Islet precursor cell (in vitro differentiated cells): ENCODE measurements at places on chromosomes 12 and 14.

DNA sequence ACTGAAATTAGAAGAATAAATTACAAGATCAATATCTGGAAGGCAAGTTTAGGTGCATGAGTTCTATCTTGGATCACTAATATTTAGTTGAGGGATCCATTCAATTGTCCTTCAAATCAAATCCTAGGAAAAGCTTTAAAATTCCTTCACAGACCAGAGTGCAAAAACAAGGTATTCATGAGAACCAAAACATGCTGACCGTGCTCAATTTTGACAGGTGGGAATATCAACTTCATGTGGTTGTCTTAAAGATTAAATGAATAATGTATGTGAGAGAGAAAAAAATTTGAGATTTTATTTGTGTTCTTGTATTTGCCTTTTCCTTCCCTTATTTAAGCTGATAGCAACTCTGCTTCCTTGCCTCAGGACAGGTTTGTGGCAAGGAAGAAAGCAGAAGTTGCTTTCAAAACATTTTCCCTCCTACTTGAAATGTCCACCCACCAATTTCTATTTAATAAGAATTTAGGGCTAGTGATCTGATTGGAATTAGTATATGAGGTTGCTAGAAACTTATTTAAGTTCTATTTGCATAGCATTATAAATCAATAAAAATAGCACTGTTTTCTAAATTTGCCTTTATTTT lies 4.9 kb upstream of the PPP1R12A start:
- DNase-seq, result no peak

GRCh38 chr12:121709478-121709961 lies 3.0 kb upstream of the TMEM120B start:
- DNase-seq, result peak; percentile 92

GRCh38 chr12:108576660-108577234 lies 14.4 kb downstream of the ISCU start:
- DNase-seq, result peak; percentile 38

GRCh38 chr12:49800421-49801140 lies 27.6 kb downstream of the NCKAP5L start:
- no peak for DNase-seq

DNA sequence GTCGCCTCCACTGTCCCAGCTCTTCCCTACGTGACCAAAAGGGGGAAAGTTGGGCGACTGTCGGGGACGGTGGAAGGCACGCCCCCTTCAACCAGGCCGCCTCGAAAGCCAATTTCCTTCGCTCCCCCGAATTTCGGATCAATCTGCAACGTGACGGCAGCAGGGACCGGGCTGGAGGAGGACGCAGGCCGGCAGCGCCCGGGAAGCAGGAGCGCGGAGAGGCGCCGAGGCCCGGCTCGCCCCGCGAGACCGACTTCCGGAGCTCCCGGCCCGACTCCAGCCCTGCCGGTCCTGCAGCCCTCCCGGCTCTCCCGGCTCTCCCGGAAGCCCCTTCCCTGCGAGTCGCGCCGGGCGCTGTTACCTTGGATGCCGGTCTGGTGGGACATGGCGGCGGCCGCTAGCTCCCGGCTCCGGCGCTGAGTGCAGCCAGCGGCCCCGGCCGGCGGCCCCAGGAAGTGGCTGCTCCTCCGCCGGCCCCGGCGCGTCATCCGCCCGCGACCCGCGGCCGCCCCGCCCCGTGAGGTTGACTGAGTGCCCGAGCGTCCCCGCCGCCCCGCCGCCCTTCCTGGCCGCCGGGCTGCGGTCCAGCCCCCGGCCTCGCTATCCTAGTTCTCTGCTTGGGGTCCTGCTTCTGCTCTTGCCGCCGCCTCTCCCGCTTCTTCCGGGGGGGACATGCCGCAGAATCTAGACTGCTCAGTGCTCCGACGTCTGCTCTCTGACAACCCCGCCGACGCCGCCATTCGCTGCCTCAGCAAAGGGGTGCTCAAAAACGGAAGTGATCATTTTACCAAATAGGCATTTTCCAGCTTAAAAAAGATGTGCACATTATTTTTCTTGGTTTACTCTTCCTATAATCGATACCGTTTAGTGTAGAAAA lies at the start of gene TWF1:
Gene TWF1 (minus strand): TSS at position 458 of the 877 bp plus-strand sequence. CDS start 72 bp downstream, at position 386.
- DNase-seq, result peak; percentile 96

DNA sequence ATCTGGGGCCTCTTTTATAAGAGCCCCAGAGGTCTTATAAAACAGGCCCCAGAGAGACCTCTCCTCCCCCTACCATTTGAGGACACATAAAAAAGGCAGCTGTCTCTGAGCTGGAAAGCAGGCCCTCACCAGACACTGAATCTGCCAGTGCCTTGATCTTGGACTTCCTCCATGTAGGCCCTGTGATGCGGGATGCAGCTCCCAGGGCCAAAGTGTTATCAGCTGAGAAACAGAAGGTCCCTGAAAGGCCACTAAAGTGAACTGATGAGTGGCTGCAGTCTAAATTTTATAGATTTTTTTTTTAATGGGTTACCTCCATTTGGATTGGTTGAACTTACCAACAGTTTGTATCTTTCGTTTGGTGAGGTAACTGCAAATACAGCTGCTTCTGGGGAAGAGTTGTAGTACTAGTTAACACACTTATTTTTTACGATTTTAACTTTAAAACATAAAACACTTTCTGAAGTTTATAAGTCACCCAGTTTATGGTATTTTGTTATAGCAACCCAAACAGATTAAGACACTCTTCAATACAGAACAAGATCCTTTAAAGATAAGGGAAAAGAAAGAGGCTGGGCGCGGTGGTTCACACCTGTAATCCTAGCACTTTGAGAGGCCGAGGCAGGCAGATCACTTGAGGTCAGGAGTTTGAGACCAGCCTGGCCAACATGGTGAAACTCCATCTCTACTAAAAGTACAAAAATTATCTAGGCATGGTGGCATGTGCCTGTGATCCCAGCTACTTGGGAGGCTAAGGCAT lies 5.6 kb upstream of the GUCY2C start:
- DNase-seq, result no peak

DNA sequence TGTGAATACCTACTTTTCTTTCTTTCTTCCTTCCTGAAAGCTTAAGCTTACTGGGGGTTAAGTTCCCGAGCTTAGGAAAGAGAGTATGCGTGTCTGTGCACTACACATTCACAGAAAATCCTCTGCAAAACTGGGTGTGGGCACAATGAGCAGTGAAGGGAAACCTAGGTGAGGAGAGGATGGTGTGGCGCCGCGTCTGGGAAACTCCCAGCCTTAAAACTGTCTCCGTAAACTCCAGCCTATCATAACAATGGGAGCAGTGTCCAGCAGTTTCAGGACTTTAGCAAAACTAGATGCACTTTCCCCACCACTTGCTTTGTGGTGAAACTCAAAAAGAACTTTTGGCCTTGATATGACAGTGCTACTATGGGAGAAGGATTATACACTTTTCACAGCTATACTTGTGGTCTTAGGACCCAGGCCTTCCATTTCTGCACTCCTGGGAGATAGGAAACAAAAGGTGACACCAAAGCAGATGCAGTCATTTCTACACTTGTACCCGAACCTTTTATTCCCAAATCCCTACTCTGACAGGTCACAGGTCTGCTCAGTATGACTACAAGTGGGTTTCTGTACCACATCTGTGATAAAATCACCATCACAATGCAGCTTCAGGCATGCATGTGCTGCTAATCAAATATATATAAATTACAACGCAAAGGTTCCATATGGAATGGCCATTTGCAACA lies 10.4 kb downstream of the AKAP5 start:
- no peak for DNase-seq

DNA sequence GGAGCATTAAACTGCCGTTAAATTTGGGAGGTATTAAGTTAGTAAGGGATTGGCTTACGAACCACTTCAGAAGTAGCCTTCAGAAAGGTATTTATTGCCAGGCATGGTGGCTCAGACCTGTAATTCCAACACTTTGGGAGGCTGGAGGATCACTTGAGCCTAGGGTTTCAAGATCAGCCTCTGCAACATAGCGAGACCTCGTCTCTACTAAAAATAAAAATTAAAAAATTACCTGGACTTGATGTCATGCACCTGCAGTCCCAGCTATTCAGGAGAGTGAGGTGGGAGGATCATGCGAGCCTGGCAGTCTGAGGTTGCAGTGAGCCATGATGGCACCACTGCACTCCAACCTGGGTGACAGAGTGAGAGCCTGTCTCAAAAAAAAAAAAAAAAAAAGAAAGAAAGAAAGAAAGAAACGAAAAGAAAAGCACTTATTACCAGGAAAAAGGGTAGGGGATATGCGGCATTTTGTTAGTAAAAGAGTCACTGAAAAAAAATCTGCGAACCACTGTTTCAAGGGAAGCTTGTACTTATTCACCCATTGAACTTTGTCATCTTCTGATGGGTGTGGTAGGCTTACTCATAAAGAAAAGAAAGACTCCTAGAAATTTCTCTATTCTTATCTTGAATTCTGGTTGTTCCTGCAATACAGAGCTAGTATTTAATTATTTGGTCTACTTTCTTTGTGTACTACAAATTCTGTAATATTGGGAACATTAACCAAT lies 33.6 kb upstream of the PLEKHA5 start:
- no peak for DNase-seq

GRCh38 chr12:16437926-16438325 lies 90.5 kb downstream of the MGST1 start:
- no peak for DNase-seq

DNA sequence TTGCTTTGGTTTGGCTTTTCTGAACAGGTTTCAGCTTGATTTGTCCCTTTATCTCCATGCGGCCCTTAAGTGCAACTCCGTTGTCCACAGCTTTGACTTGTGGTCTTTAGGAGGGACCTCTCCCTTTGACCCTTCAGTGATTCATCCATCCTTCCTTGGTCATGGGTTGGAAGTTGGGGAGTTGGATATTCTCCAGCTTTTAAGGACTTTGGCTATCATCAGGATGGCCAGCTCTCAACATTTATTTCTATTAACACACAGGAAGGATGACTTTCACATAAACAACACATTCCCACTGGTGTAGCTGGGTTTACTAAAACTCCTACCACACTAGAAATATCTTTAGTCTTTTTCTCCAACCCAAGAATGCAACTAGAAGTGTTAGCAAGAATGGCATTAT lies 50.9 kb upstream of the E2F7 start:
- no peak for DNase-seq

DNA sequence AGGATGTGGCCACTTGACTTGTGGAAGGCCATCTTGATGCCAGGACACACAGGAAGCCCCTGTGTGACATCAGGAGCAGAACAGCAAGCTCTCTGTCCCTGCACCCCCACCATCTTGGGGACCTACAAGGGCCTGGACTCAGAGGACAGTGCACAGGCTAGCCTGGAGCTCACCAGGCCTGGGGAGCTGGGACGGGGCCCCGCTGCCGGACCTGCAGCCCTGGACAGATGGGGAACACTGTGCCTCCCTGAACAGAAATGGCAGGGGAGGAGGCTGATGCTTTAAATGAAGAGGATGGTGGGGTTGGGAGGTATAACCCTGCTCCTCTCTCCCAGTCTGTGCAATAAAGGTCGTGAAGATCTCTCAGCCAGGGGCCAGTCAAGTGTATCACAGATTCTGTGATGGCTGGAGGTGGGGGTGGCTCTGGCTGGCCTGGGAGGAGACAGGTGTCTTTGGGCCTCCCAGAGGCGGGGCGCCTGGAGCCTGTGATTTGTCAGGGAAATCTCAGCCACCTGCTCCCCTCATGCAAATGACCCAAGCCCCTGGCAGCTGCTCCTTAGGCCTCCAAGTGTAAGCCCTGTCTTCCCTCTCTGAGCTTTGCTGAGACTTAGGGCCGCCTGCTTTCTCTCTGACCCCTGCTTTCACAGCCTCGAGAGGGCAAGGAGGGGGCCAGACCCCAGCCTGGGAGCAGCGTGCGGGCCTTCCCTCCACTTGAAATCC lies 1.1 kb upstream of the GNB3 start:
- no peak for DNase-seq

DNA sequence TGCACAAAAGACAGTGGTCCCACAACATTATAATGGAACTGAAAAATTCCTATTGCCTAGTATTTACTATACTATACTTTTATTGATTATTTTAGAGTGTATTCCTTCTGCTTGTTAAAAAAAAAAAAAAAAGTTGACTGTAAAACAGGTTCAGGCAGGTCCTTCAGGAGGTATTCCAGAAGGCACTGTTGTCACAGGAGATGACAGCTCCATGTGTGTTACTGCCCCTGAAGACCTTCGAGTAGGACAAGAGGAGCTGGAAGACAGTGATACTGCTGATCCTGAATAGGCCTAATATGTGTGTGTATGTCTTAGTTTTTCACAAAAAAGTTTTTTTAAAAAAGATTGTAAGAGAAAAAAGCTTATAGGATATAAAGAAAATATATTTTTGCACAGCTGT lies 12.3 kb downstream of the UBE2N start:
- no peak for DNase-seq

DNA sequence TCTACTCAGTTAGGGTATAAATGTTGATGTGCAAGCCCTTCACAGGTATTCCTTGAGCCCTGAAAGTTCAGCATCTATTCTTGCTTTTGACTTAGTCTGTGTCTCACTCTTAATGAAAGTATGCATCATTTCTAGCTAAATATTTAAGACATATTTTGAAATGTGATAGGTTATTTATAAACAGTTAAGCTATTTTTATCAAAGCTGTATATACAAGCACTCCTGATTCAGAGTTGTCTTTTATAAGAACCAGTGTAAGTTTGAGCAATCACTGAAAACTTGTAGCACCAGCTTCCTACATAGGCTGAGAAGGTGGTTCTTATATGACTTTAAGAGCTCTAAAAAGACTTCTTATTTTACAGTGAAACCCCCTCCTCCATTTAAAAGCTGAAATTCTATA lies 98.6 kb downstream of the MYF5 start:
- no peak for DNase-seq

DNA sequence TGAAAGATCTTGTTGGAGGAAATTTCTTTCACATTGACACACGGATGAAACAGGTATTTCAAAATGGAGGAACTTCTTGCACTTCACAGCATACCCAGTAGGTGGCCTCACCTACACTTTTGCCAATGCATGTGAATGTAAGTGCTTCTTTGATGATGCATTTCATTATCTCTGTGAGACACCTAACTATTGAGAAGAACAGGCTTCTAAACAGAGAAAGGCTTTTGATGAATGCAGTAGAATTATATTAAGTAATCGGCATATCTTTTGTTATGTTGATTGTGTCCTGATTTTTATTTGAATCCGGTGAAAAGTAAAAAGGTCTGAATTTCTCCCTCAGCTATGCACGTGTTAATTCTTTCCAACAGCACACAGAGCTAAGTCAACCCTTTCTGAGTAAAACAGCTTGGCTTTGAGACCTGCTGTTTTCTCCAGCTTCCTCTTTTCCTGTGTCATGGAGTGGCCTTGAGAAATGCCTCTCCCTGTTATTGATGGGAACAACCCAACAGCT lies 399.0 kb downstream of the NAV3 start:
- peak; percentile 67 for DNase-seq

GRCh38 chr12:31105668-31106067 lies 32.0 kb downstream of the DDX11 start:
- DNase-seq, result peak; percentile 51

DNA sequence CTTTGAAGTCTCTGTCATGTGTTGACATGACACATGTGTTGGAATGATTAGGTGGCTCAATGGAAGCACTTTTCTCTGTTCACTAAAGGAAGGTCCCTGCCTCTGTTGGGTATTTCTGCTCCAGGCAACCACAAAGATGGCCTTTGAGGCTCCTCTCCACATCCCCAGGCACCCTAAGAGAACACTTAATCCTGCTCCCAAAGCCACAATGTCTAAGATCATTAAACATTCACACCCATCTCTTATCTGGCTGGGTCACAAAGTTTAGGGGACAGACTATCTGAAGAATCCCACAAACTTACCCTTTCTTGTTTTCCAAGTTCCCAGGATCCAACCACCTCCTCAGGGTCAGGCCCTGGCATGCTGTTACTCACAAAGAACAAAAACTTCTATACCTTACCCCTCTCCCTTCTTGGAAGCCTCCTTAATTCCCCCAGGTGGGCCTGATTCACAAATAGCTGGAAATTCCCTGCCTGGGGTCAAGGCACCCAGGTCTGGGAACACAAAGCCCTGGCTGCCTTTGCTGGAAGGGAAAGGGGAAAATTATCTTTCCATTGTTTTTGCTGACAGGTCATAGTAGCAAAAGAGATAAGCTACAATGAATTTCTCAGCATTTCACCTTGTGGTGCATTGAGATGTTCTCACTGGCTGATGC lies 333.7 kb downstream of the PCNX1 start:
- DNase-seq, result no peak
